ENCODE measurements at places on chromosomes 7 and 10. TPM values are rescaled to one million over a fixed set of nuclear protein-coding genes. Genes with fewer than 3 reads are reported as not detected.

GRCh38 chr10:28679581-28680357 lies 2.4 kb downstream of the BAMBI start:
- DNase-seq: no peak

- DNase-seq: no peak
These were observed 145.7 kb downstream of the HGF start for GRCh38 chr7:81624021-81624592.

DNA sequence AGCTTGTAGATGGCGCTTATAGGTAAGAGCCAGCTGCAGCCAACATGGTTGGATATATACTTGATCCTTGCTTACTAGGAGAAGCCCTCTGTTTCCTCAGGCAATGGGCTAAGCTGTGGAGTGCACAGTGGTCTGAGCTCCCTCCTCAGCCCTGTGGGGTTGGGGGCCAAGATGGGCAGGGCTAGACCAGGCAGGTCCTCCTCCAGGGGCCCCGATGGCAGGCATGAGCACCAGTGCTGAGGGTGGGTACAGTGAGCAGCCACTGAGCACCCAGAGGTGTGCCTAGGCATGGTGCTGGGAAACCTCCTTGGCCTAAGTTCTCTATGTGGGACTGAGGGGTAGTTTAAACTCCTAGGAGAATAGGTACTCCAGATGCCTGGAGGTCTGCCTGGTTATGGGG lies 680.2 kb downstream of the SUGCT start:
- DNase-seq: no peak

- no peak for DNase-seq
These were observed 25.1 kb downstream of the PARD3 start for GRCh38 chr10:34789966-34790506.

Gene TET1
- 0.44 TPM for total RNA-seq

DNA sequence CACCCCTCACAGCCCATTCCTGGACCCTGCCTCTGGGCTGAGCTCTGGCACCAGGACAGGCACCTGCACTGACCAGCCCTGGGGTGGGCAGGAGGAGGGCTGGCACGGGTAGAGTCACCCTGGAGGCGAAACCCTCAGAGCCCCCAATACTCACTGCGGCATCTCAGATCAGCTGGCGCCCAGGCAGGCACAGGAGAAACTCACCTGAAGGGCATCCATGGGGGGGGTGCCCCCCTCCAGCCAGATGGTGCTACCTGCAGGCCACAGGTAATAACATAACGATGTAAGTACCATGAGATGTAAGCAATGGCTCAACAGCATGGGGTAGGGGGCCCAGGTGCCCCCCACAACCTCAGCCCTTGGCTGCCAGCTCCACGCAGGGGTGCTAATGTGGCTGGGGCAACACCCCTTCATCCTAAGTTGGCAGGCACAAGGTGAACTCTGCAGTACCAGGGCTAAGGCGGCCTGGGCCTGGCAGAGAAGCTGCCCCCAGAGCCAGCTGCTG lies 12.1 kb upstream of the PYROXD2 start:
- no peak for DNase-seq

Gene ADAM12
- 0.31 TPM for total RNA-seq

Gene CUL1
- total RNA-seq: 93.4 TPM

Gene KCNIP2
- total RNA-seq: 0.96 TPM

GRCh38 chr10:20128811-20129210 lies 312.6 kb downstream of the PLXDC2 start:
- DNase-seq: no peak

GRCh38 chr10:120485946-120486345 lies 28.9 kb downstream of the PLPP4 start:
- DNase-seq: no peak

- DNase-seq: no peak
These were observed 76.6 kb downstream of the RBM33 start for GRCh38 chr7:155721056-155721455.

Gene SERPINE1
- 0.44 TPM for total RNA-seq

Gene SBDS
- total RNA-seq: 91.6 TPM

DNA sequence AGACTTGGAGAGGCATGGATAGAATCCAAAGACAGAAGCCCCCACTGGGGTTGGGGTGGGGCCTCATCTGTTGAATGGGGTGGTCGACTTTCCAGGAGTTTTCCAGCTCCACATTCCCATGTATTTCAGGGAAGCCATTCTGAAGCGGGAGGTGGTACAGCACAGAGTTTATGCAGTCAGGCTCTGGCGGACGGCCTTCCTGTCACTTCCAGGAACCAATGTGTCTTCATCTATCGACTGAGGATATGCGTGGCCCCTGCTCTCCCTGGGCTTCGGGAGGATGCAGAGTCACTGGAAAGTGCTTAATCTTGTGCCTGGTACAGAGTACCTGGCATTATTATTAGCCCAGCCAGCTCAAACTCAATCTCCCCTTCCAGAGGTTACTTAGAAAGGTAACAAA lies 26.3 kb downstream of the DOCK1 start:
- DNase-seq: no peak

GRCh38 chr7:82234457-82235049 lies 209.0 kb downstream of the CACNA2D1 start:
- no peak for DNase-seq

Gene ADIRF
- total RNA-seq: not detected

Gene LRRC17
- not detected for total RNA-seq
